Activated naive CD4-positive, alpha-beta T cell treated with anti-CD3 and anti-CD28 coated beads, Interleukin-2, amount 10 ng/mL, durations not matched to agents 5 hours and 36 hours (primary cell): ENCODE measurements at places on chromosomes 3 and 15. TPM values are rescaled to one million over a fixed set of nuclear protein-coding genes. Genes with fewer than 3 reads are reported as not detected.

Gene PLSCR2
- total RNA-seq, result not detected

Gene ATP2B2
- not detected for total RNA-seq

Gene CACNA2D2
- total RNA-seq, result 0.60 TPM

Gene COL6A6
- total RNA-seq, result not detected

Gene CCR8
- total RNA-seq, result 0.76 TPM

Gene ARL8B
- total RNA-seq, result 40.5 TPM

Gene IL17RD
- total RNA-seq, result not detected

Gene CACNA2D3
- not detected for total RNA-seq

Gene DLEC1
- total RNA-seq, result 5.1 TPM

Gene ADGRG7
- total RNA-seq, result not detected

Gene FBXW12
- total RNA-seq, result not detected

Gene PROK2
- total RNA-seq, result 0.23 TPM

Gene CERS3
- total RNA-seq, result 0.75 TPM

Gene TTC21A
- 2.7 TPM for total RNA-seq

Gene ISL2
- total RNA-seq, result 0.12 TPM

Gene SENP7
- 43.9 TPM for total RNA-seq

Gene TMEM40
- total RNA-seq, result not detected

Gene GABRG3
- total RNA-seq, result not detected

Gene RETNLB
- total RNA-seq, result not detected

Gene P2RY14
- total RNA-seq, result 0.66 TPM

Gene KIF15
- 46.1 TPM for total RNA-seq

Gene DNAH12
- total RNA-seq, result 0.08 TPM

Gene SEMA5B
- not detected for total RNA-seq
